ENCODE measurements at places on chromosomes 4 and X. TPM values are rescaled to one million over a fixed set of nuclear protein-coding genes. Genes with fewer than 3 reads are reported as not detected.

BOD1L1 gene
- total RNA-seq, result 11.4 TPM

TMSB15C gene
- 2.5 TPM for total RNA-seq

IL13RA2 gene
- total RNA-seq, result not detected

MAGEA2 gene
- not detected for total RNA-seq

SOX3 gene
- not detected for total RNA-seq

SPANXN4 gene
- not detected for total RNA-seq

RIPPLY1 gene
- total RNA-seq, result 0.51 TPM

LAS1L gene
- total RNA-seq, result 15.6 TPM

MEPE gene
- not detected for total RNA-seq

POU4F2 gene
- not detected for total RNA-seq

ABRAXAS1 gene
- 12.0 TPM for total RNA-seq

FAAH2 gene
- total RNA-seq, result 0.38 TPM

CLNK gene
- not detected for total RNA-seq

ZNF595 gene
- total RNA-seq, result 4.7 TPM

MAGEA8 gene
- total RNA-seq, result not detected

KLB gene
- total RNA-seq, result not detected

All from mesangial cell (primary cell).